T-helper 22 cell (primary cell): ENCODE measurements at places on chromosomes 6 and 20.

DNA sequence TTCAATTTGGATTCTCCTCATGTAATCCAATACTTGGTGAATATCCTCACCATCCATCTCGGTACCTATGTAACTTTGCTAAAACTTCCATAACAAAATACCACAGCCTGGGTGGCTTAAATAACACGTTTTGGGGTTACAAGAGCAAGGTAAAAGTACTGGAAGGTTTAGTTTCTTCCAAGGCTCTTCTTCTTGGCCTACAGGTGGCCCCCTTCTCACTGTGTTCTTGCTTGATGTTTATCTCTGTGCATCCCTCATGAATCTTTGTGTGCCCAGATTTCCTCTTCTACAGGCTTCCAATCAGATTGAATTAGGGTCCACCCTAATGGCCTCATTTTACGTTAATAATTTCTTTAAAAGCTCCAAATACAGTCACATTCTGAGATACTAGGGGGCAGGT lies 163.3 kb upstream of the HCRTR2 start:
- DNase-seq: no peak

DNA sequence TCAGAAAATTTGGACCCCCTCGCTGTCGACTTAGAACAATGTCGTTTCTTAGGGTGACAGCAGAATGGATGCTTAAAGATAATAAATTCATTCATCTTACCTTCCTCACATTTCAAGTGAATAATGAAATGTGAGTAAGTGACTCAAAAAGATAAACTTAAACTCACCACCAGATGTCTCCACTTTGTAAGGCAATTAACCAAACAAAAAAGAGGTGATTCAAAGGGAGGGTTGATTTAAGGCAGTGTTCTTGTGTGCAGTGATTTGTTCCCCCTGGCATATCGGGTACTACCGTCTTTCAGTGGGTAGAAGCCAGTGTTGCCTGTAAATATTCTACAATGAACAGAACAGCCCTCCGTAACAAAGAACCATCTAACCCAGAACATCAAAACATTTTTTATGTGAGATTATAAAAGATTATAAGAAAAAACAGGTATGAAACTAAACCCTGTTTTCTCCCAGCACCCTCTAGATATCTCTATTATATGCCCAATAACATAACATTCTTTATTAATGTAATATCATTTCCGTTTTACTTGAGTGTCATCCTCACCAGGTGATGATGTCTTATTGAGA lies 589.7 kb downstream of the CBLN4 start:
- DNase-seq: no peak

DNA sequence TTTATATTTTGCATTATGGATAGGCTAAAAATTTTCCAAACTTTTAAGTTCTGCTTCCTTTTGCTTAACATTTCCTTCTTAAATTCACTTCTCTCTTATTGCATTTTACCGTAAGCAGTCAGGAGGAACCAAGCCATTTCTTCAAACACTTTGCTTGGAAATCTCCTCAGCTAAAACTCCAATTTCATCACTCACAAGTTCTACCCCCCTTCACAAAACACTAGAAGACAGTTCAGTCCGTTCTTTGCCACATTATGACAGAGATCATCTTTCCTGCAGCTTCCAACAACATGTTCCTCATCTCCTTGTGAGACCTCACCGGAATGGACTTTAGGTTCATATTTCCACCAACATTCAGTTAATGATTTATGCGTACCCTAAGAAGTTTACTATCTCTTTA lies 79.2 kb upstream of the LY86 start:
- no peak for DNase-seq

- no peak for DNase-seq
These were observed 76.0 kb upstream of the TOX2 start for GRCh38 chr20:43838703-43839060.

- no peak for DNase-seq
These were observed 43.5 kb upstream of the TIAM2 start for GRCh38 chr6:154951345-154952200.

- DNase-seq: no peak
These were observed 234.1 kb downstream of the GMPR start for GRCh38 chr6:16472349-16473069.

DNA sequence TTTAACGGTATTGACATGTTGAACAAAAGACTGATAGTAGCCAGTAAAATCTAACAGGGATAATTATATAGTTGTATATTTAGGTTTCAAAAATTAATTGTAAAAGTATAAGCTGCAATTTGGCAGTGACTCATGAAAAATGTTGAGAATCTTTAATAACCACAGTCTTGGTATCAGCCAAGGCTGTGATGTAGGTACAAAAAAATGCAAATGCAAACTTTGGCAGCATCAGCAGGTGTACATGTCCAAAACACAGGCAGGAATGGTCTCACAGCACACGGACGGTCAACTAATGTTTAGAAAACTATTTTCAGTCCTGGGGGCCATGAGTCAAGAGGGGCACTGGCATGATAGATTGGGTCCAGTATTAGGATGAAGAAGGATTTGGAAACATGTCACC lies 58.5 kb upstream of the BEND3 start:
- no peak for DNase-seq

DNA sequence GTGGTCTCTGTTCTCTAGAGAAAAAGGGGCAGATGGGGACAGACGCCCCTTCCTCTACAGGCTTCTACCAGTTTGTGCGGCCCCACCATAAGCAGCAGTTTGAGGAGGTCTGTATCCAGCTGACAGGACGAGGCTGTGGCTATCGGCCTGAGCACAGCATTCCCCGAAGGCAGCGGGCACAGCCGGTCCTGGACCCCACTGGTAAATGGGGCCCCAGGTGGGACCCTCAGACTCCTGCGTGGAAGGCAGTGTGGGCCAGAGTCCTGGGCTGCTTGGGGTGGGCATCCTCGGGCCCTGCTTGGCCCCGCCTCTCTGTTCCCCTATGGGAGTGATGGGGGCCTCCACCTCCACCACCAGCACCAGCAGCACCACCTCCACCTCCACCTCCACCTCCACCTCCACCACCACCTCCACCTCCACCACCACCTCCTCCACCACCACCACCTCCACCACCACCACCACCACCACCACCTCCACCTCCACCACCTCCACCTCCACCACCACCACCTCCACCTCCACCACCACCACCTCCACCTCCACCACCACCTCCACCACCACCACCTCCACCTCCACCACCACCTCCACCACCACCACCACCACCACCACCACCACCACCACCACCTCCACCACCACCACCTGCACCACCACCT lies 3.2 kb upstream of the TNFRSF6B start:
- no peak for DNase-seq

- no peak for DNase-seq
These were observed 125.7 kb downstream of the SLC23A2 start for GRCh38 chr20:4875578-4876067.

DNA sequence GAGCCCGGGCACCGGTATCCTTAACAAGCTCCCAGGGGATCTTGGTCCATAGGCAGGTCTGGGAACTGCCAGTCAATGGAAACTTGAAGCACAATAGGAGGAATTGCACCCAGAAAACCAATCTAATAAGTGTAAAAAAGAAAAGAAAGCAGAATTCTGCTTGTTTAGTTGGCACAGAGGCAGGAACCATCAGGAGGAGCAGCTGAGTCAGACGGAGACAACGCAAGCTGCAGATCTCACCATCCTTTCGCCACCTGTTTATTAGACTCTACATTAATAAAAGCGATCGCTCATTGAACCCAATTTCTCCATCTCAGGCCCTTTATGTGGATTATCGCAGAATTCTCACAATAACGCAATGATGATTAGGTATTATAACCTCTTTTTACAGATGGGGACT lies 9.8 kb downstream of the ZFP64 start:
- no peak for DNase-seq

DNA sequence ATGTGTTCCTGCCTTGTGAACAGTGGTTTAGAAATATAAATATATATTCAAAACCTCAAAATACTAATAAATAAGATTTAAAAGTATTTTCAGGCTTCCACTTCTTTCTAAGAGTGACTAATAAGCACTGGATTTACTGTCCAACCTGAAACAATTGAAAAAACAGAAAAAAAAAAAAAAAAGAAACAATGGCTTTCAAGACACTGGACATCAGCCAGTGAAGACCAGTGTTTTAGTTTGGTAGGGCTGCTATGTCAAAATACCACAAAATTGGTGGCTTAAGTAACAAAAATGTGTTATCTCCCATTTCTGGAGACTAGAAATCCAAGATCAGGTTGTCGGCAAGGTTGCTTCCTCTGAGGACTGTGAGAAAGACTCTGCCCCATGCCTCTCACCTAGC lies 101.4 kb upstream of the PDE7B start:
- no peak for DNase-seq

DNA sequence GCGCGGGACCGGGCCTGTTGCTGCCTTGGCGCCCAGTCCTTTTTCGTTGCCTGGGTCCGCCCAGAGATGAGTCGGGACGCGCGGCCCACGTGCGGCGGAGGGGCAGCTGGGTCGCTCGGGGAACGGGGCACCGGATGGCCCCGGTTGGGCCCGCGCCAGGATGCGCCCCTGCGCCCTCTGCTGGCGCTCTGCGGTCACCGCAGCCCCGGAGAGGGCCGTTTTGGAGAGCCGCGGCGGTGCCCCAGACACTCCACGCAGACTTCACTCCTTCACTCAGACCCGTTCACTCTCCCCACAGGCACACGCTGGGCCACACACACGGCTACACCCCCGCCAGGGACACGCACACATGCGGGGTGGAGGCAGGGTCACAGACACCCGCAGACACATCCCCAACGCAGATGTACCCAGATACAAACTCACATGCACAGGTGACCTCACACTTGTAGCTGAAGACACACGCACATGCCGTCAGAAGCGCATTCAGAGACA lies 38.8 kb downstream of the SRC start:
- peak; percentile 43 for DNase-seq

DNA sequence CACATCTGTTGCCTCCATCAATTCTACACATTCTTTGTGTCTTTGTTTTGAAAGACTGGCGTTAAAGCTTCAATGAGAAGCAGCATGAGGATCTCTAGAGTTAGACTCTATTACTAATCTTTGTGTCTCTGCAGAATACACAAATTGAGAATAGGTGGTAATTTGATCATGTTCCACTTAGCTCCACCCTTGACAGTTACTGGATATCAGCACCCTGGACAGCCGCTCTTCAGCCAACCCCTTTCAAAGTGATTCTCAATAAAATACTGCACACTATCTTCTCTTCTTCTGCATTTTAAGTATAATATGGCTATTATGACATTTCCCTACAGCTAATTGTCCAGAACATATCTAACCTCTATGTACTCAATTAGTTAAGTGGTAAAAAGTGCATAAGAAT lies 54.3 kb upstream of the CNR1 start:
- no peak for DNase-seq

- DNase-seq: no peak
These were observed 118.5 kb upstream of the DTNBP1 start for GRCh38 chr6:15781333-15781732.

DNA sequence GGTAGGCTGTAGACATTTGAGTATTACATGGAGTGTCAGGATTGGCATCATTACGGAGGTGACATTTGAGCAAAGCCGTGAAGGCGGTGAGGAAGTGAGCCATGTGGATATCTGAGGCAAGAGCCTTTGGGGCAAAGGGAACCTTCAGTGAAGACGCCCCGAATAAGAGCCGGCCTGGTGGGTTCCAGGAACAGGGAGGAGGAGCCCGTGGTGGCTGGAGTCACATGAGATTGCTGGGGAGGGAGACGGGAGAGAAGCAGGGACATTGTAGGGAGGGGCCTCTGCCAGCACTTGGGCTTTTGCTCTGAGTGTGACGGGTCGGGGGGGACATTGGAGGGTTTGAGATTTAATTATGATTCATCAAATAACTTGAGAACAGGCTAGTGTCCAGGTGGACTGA lies 78.3 kb downstream of the PHACTR3 start:
- DNase-seq: no peak

GRCh38 chr6:112651239-112651638 lies 304.1 kb downstream of the RFPL4B start:
- no peak for DNase-seq

DNA sequence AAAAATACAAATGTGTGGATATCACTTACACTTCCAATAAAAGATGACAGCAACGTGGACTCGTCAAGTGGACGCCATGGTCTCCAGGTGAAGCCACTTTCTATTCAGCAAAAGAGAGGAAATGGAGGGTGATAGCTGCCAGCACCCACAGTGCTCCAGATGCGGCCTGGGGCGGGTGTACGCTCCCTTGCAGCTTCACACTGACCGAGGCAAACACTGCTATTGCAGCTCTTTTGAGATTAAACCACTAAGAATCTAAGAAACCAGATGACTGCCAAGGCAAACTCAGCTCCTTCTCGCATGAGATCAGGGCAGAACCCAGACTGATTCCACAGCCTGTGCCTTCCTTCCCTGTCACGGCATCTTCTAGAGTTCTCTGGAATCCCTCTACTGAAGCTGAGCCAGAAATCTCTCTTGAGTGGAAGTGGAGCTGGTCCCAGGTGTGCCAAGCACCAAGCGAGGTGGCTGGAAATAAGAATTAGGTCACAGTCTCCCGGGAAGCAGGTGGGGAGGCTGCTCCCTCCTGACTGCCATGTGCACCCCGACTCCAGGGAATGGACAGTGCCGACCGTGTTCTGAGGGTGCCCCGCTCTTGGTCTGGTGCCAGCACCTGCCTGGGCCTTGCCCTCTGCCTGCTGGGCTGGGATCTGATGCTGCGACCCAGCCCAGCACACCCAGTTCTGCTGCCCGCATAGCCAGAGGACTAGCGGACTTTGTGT lies 90.1 kb upstream of the AFDN start:
- DNase-seq: no peak

DNA sequence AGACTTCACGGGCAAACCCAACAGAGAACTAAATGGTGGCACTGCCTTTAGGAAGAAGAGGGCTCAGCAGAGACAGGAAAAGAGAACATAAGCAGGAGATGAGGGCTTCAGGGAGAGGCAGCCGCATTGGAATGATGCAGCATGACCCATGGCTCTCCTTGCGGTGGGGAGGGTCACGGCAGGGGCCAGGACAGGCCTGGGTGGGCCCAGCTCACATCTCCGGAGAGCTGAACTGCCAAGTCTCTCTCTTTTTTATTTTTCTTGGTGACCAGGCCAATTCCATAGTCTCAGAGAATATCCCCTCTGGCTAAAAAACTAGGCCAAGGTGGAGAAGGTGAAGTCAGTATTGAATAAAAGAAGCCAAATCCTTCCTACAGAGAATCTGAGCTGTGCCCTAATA lies 77.5 kb upstream of the TRAF3IP2 start:
- no peak for DNase-seq

DNA sequence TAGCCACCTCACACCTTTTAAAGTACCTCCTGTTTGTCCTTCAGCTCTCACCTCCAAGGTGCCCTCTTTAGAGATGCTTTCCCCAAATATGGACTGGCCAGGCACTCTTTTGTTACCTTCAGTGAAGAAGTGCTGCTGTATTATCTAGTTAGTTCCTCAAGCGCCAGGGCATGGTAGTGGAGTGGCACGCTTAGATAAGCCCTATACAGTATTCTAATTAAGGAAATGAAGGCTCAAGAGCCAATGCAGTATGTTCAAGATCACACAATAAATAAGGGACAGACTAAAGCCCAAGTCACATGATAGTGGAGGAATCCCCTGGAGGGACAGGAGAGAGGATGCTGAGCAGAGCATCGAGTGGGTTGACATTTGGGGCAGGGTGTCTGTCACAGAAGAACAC lies 28.5 kb upstream of the GFOD1 start:
- no peak for DNase-seq

- no peak for DNase-seq
These were observed 27.6 kb upstream of the CDKN1A start for GRCh38 chr6:36650848-36651478.

GRCh38 chr20:17985388-17986018 lies 16.7 kb downstream of the MGME1 start:
- no peak for DNase-seq
